Activated T-helper 1 cell treated with anti-CD3 and anti-CD28 coated beads, Interleukin-2, amount 50 U/mL, for 16 hours (primary cell): ENCODE measurements at places on chromosomes 3 and 15.

DNA sequence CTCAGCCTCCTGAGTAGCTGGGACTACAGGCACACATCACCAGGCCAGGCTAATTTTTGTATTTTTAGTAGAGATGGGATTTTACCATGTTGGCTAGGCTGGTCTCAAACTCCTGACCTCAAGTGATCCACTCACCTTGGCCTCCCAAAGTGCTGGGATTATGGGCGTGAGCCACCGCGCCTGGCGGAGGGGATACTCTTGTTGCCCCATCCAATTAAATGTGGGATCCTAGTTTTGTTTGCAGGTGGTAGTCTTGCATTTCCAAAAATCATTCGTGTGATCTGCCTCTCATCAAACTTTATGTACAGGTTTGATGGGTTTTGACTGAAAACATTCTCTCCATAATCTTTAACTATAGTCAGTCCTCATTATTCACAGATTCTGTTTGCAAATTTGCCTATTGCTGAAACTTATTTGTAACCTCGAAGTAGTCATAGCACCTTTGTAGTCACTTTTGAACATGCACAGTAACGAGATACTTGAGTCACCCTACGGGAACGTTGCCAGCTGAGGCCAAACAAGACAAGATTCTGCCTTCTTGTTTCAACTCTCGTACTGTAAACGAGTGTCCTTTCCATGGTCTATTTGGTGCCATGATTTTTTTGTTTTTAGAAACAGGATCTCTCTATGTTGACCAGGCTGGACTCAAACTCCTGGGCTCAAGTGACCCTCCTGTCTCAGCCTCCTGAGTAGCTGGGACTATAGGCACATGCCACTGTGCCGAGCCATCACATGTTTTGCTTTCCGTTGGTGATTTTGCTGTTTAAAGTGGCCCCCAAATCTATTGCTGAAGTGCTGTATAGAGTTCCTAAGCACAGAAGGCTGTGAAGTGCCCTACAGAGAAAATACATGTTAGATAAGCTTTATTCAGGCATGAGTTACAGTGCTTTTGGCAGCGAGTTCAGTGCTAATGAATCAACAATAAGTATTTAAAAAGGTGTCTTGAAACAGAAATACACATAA is 8.1 kb upstream of the MAPK6 start:
- no peak for DNase-seq

DNA sequence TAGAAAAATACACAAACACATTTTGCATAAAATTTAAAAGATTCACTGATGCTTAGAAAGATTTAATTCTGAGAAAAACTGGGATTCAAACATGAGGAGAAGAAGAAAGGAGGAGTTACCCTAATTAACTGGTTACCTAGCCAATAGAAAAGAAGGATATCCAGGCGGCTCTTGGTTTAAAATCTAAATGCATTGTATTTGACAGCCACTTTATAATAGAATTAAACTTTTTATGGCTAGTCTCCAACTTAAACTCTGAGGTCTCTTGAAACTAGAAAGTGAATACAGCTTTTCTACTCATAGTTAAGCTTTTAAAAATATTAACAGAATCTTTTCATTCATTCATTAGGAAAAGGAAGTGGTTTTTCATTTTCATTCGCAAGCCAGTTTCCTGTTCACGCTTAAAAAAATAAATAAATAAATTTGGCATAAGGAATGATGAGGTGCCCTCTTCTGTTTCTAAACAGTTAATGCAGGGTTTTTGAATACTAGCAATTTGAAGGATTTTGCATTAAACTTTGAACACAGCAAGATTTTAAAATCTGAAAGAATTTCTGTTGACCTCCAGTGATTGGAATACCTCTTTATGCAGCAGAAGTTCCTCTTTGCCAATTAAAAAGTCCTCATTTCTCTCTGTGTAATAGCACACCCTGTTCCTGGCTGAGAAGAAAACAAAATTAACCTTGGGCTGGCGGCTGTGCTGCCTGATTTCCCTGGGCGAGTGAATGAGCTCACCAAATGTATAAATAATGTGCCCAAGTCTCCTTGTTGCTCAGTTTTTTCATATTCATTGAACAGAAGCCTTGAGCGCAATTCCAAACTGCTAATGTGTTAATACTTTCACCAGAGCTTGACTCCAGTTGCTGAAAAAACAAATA is 105.1 kb downstream of the ZMAT3 start:
- no peak for DNase-seq

- DNase-seq = no peak
These were observed 69.2 kb downstream of the RASA2 start for GRCh38 chr3:141556034-141556433.

DNA sequence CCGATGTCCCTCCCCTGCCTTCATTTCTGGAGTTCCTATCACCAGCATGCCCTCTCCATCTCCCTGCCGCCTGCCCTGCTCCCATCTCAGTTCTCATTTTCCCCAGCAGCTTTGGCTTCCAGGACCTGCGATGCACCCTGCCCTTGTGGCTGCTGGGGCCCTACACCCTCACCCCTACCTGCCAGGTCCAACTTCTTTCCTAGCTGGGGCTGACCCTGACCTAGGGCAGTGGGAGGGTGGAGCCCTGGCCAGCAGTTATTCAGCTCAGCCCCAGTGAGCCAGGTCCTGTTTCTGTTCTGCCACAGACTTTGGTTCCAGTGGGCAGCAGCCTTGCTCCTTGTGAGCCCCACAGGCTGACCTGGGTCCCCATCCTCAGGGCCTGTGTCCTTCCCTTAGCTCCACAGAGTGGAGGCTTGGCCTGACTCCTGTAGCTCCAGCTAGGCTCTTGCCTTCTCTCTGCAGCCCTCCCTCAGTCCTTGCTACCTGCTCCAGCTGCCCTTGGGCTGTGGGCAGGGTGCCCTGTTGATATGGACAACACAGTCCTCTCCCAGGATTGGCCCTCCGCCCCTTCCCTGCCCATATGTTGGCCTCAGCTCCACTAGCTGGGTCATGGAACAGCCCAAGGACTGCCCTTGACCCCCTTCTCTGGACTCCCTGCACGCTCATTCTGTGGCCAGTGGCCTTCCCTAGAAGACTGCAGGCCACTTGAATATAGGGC is 34.7 kb upstream of the PDE8A start:
- no peak for DNase-seq

GRCh38 chr3:38687321-38687720 is 37.8 kb upstream of the SCN5A start:
- no peak for DNase-seq

GRCh38 chr3:36730966-36731365 is 33.4 kb downstream of the DCLK3 start:
- no peak for DNase-seq
